ENCODE measurements at places on chromosomes 2 and 18.
A peak's percentile ranks its signal among the peaks of the same experiment; 100 is the strongest.

GRCh38 chr2:218540015-218540414 lies 28.1 kb downstream of the USP37 start:
- no peak for DNase-seq

DNA sequence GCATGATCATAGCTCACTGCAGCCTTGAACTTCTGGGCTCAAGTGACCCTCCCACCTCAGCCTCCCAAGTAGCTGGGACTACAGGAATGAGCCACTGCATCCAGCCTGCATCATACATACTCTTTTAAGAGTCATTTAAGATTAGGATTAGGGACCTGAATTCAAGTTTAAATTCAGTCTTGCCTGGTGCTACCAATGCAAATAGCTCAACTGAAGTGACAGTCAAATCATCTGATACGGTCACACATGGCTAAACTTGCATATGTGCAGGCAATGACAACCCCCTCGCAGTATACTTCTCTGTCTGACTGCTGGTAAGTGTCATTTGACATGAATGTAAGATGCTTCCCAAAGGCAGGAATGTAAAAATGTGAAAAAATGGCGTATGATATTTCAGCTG lies 31.8 kb upstream of the TMEM131 start:
- DNase-seq = no peak

GRCh38 chr2:50065835-50066234 lies 911.5 kb upstream of the FSHR start:
- DNase-seq = no peak

DNA sequence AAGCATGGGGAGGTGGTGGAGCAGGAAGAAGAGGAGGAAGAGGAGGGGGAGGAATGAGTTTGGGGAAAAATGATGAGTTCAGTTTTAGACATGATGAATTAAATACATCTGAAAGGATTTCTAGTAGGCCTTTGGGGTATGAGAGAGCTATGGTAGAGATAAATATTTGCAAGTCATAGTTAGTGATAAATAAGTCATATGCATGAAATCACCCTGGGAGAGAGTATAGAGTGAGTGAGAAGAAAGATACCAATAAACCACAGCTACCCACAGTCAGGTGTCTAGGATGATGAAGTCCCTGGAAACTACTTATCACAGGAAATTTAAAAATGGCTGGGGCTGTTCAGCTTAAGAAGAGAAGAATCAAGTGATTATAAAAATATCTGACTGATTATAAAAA lies 240.5 kb downstream of the RDH14 start:
- no peak for DNase-seq

- DNase-seq = peak; percentile 15
These were observed 191.8 kb downstream of the LPIN1 start for GRCh38 chr2:11938196-11938595.

DNA sequence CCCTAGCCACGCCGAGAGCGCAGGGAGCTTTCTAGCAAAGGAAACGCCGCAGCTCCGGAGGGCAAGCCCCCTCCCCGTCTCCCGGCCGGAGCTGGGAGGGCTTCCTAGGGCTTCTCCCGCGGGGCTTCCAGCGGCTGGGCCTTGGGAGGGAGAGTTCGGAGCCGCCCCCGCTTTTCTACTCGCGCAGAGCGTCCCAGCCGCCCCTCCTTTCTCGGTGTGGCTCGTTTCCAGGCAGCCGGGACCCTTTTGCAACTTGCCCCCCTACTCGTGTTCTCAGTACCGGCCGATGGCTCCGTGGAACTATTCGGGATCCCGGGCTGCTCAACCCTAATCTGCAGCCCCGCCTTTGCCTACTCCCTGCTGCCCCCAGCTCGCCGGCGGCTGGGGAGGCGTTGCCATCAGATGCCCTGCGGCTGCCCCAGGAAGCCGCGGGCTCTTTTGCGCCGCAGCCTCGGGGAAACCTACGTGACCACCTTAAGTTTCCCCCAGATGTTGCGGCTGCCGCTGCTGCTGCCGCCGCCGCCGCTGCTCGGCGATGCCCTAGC lies 1.5 kb upstream of the NR4A2 start:
- no peak for DNase-seq

- DNase-seq = peak; percentile 3
These were observed 3.8 kb downstream of the HNRNPLL start for GRCh38 chr2:38598991-38599295.

GRCh38 chr2:128503399-128504245 lies 185.0 kb upstream of the HS6ST1 start:
- no peak for DNase-seq

All from T47D (cell line).